ENCODE measurements at places on chromosomes 11 and 22.
A peak's percentile ranks its signal among the peaks of the same experiment; 100 is the strongest.

DNA sequence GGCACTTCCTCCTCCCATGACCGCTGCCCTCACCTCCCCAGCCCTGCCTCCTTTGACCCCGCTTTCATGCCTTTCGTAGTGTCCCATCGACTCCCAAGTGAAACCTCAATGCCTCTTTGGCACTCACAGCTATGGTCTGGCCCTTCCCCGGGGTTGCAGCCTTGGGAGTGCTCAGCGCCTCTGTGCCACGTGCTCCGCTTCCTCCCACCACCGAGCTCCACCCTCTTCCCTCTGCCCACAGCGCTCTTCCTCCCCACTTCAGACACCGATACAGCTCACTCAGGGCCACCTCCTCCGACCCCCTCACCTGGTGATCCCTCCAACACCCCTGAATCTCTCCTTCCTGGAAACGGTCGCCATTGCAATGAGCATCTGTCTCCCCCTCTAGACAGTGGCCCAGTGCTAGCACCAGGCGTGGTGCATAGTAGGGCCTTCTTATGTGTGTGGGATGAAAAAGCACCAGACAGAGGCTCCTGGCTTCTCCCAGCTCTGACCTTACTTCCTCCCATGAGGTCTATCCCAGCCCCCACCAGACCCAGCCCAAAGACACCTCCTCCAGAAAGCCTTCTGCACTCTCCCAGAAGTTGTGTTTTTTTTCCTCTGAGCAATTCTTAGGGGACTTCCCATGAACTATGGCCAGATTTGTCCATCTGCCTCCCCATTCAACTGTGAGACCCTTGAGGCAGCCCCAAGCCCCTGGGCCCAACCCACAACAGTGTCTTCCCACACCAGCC, 16.4 kb upstream of the SCGB1A1 start:
- DNase-seq, result no peak

- DNase-seq, result peak; percentile 3
Observed at GRCh38 chr11:132943357-132943705, 589.0 kb downstream of the OPCML start.

- no peak for DNase-seq
Observed at GRCh38 chr11:124834526-124835180, 30.6 kb upstream of the ROBO3 start.

- DNase-seq, result no peak
Observed at GRCh38 chr22:43554259-43554636, 142.4 kb downstream of the MPPED1 start.

GRCh38 chr11:22512457-22512856, 113.2 kb downstream of the FANCF start:
- no peak for DNase-seq

DNA sequence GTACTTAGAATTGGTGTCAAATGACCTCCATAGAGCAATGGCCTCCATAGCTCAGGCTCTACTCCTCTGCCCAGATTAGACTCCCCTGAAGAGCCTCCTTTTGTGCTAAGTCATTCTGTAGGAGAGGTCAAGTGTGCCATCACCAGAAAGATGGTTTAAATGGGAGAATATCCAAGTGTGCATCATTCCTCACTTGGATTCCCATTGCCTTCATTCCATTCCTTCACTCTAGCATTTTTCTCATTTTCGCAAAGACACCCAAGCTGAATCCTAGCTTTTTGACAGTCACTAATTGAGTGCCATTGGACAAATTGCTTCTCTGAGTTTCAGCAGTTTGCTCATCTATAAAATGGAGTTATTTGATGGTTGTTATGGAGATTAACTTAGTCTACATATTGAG, 16.9 kb downstream of the CLMP start:
- DNase-seq, result no peak

DNA sequence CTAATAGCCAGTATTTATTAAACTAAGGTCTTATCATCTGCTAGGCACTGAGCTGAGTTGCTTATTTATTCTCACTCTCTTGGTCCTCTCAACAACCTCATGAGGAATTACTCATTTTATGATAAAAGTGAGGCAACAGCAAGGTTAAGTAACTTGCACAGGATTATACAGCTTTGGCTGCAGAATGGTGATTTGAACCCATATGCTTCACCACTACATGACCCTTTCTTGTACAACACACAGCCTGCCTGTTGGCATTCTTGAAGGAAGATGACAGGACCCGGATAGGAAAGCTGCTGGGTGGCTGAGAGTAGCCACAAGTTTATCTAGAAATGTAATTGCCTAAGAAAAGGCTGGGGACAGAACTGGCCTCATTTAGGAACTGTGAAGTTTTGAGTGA, 5.3 kb upstream of the PARVA start:
- peak; percentile 47 for DNase-seq

GRCh38 chr11:102794382-102794781, 3.6 kb downstream of the MMP1 start:
- DNase-seq, result peak; percentile 47

GRCh38 chr22:47967831-47968230, 1205.4 kb downstream of the TBC1D22A start:
- DNase-seq, result no peak

DNA sequence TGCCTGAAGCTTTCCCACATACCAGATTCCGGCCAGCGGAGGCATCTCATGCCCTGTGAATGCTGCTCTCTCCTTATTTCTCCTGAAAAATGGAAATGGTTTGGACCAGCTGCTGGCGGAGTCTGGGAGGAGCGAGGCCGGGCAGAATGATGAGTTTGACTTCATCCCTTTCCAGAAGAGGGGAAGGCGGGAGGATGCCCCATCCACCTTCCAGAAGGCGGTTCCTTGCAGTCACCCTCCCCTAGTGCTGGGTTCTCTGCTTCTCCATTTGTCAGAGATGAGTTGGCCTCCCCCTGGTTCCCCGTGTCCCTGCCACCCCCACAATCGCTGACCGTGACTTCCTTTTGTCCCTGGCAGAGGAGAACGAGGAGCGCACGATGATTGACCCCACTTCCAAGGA, 75.6 kb downstream of the PARVB start:
- DNase-seq, result no peak

GRCh38 chr22:31099386-31099785, 8.0 kb downstream of the SELENOM start:
- no peak for DNase-seq

GRCh38 chr11:46348566-46349401, 1.5 kb downstream of the DGKZ start:
- DNase-seq, result no peak

Measured in iris pigment epithelial cell (primary cell).